ENCODE measurements at places on chromosomes 2 and 18. TPM values are rescaled to one million over a fixed set of nuclear protein-coding genes. Genes with fewer than 3 reads are reported as not detected.

LIMS4 gene
- 40.1 TPM for total RNA-seq

DSC1 gene
- not detected for total RNA-seq

VWC2L gene
- not detected for total RNA-seq

SCTR gene
- not detected for total RNA-seq

GATA6 gene
- 0.98 TPM for total RNA-seq

ZSWIM2 gene
- total RNA-seq, result not detected

ACSL3 gene
- 137 TPM for total RNA-seq

SCN2A gene
- under 0.01 TPM for total RNA-seq

FAM237A gene
- total RNA-seq, result not detected

OSR1 gene
- 0.17 TPM for total RNA-seq

PNKD gene
- 26.5 TPM for total RNA-seq

ACOXL gene
- not detected for total RNA-seq

SLC9A2 gene
- not detected for total RNA-seq

DRC1 gene
- 0.17 TPM for total RNA-seq
